ENCODE measurements at places on chromosomes 5 and 9.
A peak's percentile ranks its signal among the peaks of the same experiment; 100 is the strongest.

DNA sequence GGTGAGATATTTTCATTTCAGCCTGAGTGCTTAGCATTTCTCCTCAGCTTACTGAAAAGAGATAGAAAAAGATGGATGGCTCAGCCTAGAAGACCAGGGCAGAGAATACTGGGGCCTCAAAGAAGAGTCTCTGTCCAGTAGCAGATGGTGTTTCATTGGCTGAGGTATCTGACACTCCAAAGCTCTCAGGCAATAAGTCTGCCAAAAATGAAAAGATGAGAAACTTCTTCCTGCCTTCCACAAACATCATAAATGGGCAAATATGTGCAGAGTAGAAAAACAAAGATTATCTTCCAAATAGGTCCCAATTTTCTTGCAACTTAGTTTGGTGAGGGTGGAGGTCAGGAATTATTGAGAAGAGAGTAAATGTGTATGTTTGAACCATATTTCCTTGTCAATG lies 87.4 kb upstream of the ICE1 start:
- no peak for DNase-seq

- peak; percentile 15 for DNase-seq
Measured at GRCh38 chr5:103894882-103895281, 332.3 kb upstream of the NUDT12 start.

- no peak for DNase-seq
Measured at GRCh38 chr9:97362777-97363545, 48.9 kb upstream of the TDRD7 start.

- DNase-seq: no peak
Measured at GRCh38 chr9:107841076-107841475, 351.5 kb upstream of the KLF4 start.

- no peak for DNase-seq
Measured at GRCh38 chr9:79264511-79265355, 307.0 kb upstream of the TLE4 start.

GRCh38 chr5:118614731-118615456 lies 373.5 kb downstream of the DTWD2 start:
- DNase-seq: no peak
